Activated CD8-positive, alpha-beta memory T cell treated with anti-CD3 and anti-CD28 coated beads, Interleukin-2, amount 50 U/mL, for 48 hours (primary cell): ENCODE measurements at places on chromosomes 7 and 10.

DNA sequence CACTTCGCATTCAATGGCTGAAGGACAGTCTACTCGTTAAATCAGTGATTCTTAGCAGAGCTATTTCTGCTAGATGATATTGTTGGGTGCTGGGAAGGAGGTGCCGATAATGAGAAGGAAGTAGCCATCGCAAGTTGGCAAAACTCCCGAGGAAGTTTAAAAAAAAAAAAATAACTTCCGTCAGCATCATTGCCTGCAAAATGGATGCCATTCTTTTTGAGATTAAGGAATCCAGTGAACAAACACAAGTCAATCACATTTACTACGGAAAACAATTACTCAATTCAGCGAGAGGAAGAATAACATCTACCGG is 74.4 kb upstream of the SFMBT2 start:
- DNase-seq = no peak

GRCh38 chr7:35251606-35252310 is 2.1 kb downstream of the TBX20 start:
- DNase-seq = no peak

DNA sequence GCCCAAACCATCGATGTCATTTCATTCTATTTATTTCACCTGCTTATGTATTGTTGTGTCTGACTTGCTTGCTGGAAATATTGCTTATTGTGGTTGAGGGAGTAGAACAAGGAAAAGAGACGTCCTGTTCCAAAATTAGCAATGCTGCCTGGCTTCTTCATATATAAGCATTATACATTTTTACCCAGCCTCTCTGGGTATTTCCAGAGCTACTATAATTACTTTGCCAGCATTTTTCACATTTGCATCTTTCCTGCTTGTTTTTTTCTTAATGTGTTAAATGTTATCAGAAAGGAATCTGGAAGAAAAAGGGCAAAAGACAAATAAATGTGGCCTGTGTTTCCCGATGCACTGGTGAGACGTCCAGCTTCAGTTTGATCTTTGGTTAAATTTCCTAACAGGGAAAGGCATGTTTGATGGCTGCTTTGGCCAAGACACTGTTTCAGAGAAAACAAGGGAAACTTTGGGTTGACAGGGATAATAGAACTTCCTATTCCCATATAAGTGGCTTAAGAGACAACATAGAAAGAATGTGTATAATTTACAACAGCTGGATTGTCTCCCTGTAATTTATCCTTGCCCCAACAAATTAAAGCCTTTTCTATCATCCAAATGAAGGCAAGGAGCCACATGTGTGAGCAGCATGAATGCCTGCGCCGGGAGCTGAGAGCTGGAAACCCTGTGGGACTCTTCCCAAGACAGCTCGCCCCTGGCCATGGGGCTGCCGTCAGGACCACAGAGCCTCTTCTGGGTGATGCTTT is 671.1 kb upstream of the CELF2 start:
- DNase-seq = no peak

GRCh38 chr7:22435720-22436119 is 64.3 kb downstream of the STEAP1B start:
- no peak for DNase-seq

- no peak for DNase-seq
These were observed 100.5 kb downstream of the ZEB1 start for GRCh38 chr10:31419394-31420063.

DNA sequence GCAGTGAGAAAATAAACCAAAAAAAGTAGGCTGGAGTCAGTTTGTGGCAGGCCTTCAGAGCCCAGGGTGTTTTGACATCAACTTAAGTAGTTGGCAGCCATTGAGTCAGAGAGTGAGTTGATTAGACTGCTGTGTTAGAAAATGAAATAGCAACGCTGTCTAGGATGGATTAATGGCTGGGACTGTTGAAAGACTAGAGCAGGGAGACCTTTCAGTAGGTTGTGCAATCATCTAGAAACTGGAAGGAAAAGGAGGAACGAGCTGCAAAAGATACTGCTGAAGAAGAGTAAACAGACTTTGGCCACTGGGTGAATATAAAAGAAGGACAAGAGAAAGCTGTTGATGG is 28.6 kb upstream of the TRIL start:
- DNase-seq = no peak

GRCh38 chr7:51577390-51577789 is 260.8 kb upstream of the COBL start:
- no peak for DNase-seq

- no peak for DNase-seq
These were observed 31.9 kb upstream of the NEUROD6 start for GRCh38 chr7:31372231-31372959.

DNA sequence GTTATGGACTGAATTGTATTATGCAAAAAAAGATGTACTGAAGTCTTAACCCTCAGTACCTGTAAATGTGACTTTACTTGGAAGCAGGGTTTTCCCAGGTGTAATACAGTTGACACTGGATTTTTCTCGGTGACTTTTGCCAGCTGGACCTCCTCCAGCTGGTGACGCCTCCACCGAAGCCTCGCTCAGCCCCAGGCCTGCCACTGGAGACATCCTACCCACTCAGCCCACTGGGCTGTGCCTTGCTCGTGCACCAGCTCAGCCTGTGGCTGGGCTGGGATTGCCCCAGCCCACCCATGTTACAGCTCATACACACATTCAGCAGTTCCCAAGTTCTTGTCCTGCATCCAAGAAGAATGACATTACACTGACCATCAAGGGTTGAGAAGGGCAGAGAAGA is 42.4 kb upstream of the GPR22 start:
- no peak for DNase-seq

GRCh38 chr10:49297818-49298670 is 926 bp upstream of the C10orf71 start:
- no peak for DNase-seq

DNA sequence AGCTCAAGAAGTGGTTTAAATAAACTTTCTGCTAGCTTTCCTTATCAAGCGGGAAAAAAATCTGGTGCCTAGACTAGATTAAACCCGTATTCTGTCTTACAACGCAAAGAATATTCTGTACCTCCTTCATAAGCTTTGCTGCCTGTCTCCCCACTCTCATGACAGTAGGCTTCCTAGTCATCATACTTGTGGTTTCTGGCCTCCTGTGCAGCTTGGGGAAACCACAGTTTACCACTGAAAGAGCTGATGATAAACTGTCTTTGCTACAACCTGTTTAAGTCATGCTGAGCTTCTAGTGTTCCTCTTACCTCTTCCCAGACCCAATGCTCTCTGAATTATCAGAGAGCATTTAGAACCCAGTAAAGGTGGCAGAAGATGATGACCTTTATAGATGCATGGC is 55.0 kb downstream of the PODXL start:
- no peak for DNase-seq
